Activated T-cell treated with anti-CD3 and anti-CD28 coated beads for 1 hour (primary cell): ENCODE measurements at places on chromosomes 3 and 15.

GRCh38 chr15:50353975-50354837 lies 792 bp downstream of the GABPB1 start:
- peak; percentile 29 for DNase-seq

GRCh38 chr15:69997813-69998212 lies 99.9 kb downstream of the TLE3 start:
- DNase-seq: no peak

- no peak for DNase-seq
Measured at GRCh38 chr3:186953011-186953487, 22.7 kb downstream of the ST6GAL1 start.

DNA sequence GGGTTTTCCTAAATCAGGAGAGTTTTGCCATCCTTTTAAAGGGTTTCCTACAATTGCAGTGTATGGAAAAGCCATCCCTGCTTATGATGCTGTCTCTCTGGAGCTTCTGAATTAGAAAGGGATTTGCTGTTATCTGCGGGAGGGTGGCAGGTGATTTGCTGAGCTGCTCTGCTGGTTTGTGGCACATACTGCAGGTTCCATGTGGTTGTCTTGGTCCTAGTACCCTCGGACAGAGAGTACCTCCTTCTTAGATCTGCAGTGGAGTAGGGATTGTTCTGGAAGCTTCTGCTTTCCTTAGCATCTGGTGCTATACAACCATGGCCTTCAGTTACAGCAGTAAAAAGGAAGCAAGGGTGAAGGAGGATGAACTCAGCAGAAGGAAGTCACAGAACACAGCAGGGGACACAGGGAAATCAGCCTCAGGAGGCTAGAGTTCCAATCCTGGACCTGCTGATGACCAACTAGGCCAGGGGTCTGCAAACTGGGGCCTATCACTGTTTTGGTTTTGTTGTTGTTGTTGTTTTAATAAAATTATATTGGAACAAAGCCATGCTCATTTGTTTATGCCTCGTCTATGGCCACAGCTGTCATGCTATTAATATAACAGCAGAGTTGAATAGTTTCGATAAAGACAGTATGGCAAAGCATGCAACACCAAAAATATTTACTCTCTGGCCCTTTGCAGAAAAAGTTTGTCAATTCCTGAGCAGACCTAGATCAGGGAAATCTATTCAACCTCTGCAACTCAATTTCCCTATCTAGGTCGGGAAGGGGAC lies 39.5 kb downstream of the STARD5 start:
- DNase-seq: no peak

DNA sequence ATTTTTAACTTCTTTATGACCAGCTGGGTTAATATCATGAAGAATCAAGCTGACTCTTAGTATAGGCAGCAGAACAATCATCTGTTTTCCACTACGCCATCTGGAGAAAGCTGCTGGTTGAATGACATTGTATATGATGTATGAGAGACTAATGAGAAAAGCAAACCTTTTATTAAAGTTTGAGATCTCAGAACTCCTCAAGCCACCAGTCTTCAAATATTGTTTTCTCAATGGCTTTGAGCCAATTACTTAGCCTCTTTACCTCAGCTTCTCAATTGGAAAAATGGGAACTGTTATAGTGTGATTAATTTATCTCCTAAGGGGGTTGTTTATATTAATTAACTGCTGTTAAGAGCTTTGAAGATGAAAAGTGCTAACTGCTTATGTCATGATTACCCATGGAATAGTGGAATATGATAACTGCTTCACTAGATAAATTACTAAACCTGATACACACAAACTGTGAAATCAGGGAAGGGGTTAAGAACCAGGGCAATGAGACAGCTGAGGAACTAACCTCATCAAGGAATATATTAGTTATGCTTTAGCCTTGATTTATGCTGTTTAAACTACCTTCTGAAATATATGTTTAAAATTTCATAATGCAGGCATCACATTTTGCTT lies 330.1 kb downstream of the SOX2 start:
- DNase-seq: no peak

DNA sequence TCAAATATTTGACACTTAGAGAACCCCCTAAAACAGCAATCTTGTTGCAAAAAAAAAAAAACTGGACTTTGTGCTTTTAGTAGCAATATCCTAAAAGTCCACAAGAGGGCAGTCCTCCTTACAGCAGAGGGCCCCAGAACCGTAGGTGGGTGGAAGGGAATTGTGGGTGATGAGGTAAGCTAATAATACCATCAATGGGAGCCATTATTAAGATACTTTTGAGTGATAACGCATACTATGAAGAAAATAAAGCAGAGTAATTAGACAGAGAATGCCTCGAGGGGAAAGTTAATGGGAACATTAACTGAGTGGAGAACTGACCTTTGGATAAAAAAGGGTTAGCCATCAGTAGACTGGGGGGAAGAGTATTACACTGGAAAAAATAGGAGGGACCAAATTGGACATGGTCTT lies 229.9 kb downstream of the THRB start:
- no peak for DNase-seq

GRCh38 chr15:70615435-70616310 lies 147.7 kb downstream of the UACA start:
- DNase-seq: no peak

DNA sequence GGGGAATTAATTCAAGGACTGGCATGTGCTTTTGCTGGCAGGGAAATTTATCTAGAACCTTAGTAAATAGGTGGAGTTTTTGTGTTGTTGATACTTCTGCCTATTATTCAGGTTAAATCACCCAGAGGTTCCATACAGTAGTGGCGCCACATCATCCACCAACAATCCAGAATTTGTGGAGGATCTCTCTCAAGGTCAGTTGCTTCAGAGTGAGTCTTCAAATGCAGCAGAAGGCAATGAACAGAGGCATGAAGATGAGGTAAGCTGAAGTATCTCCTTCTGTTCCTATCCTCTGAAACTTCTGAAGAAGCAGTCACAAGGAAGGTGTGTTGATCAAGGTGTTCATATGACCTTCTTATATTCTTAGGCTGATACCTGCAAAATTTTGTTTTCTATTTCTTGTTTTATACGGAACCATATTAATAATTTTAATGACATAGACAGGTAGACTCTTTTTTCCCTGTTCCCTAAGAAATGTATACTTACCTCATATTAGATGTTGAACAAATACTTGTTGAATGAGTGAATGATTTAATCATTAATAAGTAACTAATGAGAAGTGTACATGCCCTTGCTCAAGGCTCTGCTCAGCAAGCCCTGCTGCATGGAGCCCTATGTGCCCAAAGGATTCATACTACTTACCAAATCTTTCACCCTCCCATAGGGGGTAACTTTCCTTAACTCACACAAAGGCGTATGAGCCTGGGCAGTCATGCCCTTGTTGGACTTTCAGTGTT lies 43.6 kb downstream of the HMG20A start:
- no peak for DNase-seq

DNA sequence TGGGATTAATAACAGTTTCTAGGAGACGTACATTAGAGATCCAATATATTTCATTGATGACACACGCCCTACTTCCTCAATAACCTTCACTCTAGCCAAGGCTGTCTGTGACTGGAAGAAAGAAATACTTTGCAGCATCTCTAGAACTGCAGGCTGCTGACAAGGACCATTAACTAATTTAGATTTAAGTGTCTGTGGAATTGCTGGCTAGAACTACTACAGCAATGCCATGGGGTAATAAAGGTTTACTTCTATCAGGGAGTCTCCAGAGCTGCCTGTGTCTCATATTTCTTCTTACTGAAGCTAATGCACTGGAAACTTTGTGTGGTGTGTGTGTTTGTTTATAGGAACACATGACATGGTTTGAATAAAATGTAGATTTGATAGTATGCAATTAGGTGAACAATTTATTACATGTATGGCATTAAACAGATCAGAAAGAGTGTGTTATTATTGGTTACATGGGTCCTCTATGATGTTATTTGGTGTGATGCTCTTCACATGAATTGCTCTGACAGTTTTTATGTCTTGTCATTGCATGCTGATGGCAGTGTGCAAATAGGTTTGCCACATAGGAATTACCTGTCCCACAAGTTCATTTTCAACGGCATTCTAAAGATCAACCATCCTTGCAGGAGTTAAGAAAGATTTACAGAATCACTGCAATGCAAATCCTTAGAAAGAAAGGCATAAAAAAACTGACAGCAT lies 916.2 kb upstream of the CADM2 start:
- no peak for DNase-seq

- DNase-seq: no peak
Measured at GRCh38 chr3:30184091-30184810, 422.1 kb upstream of the TGFBR2 start.

DNA sequence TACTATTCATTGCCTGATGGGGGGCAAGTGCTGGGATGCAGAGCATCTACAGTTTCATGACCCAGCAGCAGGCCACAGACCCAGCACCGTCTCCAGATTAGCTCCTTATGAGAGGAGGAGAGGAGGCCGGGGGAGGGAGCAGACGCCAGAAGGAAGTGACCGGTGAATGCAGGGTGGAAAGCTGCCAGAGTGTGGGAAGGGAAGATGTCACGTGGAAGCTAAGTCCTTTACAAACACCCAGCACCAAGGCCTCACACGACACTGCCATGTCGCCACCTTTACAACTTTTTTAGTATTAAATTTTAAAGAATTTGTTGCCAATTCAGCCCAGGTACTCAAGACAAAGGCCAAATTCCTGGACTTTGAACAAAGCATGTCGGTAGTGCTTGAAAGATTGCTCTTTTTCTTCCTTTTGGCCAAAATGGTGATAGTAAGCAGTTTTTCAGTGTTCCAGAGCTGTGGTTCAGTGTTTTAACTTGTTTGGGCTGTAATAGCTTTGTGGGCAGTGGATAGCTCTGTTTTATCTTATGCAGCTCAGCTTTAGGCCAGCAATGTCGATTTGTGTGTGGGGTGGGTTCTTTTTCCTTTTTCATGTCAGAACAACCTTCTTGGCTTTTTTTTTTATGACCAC lies 58.2 kb downstream of the ZBTB38 start:
- no peak for DNase-seq

- DNase-seq: peak; percentile 44
Measured at GRCh38 chr3:67655364-67656121, 1.1 kb upstream of the SUCLG2 start.

DNA sequence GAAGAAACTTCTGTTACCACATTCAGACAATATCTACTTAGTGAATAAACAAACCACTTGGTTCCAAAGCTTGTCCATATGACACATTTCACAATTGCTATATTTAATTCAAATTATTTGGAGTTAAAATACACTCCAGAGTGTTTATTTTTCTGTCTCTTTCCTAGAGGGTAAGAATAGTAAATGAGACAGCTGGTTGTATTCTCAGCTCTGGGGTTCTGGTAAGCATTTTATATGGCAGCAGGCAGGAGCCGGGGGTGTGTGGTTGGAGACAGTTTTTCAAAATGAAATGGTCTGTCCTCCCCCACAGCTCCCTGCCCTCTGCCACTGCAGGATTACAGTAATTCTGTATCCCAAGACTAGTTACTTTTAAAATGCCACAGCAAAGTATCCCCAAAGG lies 10.9 kb upstream of the SEC61A1 start:
- no peak for DNase-seq

DNA sequence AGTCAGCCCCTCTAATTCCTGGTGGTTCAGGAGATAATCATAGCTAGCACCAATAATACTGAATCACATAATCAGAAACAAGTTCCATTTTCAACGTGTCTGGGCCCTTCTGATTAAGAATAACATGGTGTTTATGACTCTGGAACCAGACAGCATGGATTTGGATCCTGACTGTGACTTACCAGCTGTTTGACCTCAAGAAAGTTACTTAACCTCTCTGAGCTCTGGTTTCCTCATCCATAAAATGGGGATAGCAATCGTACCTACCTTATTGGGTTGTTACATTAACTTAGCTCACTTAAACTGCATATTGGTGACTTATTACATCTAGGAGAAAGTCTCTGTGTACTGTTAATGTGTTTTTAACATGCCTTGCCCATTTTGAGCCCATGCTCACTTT lies 10.7 kb upstream of the TMEM40 start:
- DNase-seq: no peak

GRCh38 chr15:65757256-65757655 lies 34.8 kb downstream of the DENND4A start:
- no peak for DNase-seq

DNA sequence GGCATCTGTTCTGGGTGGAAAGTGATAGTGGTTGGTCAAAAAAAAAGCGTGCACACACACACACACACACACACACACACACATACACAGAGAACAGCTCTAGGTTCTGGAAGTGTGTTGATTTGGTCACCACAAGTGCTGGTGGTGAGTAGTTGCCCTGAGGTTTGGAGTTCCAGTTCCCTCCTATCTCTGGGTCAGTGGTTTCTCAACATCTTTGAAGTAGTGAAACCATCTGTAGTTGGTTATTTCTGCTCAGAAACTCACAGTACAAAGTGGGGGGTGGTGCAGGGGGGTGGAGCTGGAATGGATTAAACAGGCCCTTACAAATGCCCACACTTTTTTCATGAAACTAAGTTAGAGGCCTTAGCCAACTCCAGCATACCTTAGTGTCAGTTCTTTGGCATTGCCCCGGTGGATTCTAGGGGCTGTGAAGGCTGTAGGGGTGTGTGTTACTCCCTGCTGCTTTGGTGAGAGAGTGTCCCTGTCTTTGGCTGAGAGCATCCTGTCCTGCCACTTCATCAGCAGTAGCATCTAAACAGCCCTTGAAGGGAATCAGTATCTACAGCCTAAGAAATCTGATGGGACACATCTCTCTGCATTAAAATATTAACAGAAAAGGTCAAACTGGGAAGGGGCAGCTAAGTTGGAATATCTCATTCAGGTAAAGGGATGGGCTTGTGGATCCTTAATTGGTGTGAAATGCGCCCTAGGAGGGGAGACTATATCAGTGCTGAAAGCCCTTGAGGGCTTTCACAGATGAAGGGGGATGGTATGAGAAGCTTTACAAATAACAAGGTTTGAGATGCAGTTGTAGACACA lies 20.6 kb downstream of the SMAD3 start:
- no peak for DNase-seq

GRCh38 chr3:30694148-30694547 lies 87.7 kb downstream of the TGFBR2 start:
- no peak for DNase-seq

DNA sequence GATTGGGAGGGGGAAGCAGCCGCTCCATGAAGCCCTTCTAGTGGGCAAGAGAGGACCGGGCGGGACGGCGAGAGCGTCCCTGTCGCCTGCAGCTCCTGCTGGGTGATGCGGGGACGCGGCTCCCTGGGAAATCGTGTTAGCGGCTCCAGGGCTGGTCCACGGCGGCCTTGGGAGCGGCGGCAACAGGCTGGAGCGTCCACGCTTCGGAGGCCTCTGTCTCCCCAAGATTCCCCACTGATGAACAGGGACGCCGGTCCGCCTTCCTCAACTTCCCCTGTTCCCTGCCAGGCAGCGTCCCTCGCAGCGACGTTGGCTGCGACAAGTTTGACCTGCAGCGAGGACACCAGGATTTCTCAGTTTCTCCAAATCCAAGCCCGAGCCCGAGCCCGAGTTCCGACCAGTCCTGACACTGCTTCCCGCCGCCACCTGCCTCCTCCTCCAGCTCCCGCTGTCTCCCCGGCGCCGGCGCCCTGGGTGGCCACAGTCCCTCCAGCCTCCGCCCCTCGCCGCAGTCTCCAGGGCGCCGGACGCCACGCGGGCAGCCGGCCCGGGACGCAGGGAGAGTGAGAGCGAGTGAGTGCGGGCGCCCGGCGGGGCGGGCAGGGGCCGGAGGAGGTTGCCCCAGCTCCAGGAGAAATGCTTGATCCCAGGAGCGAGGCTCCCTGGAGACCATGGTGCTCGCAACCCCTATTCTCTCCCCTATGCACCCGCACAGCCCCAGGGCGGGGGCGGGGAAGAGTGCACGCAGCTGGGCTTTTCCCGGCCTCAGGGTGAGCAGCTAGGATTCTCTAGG lies 78.1 kb upstream of the RNF7 start:
- DNase-seq: no peak

- DNase-seq: peak; percentile 30
Measured at GRCh38 chr15:78130466-78131294, 565 bp downstream of the CIB2 start.
